Spleen (tissue), 13 donors: ENCODE measurements at places on chromosomes 4 and X.

DNA sequence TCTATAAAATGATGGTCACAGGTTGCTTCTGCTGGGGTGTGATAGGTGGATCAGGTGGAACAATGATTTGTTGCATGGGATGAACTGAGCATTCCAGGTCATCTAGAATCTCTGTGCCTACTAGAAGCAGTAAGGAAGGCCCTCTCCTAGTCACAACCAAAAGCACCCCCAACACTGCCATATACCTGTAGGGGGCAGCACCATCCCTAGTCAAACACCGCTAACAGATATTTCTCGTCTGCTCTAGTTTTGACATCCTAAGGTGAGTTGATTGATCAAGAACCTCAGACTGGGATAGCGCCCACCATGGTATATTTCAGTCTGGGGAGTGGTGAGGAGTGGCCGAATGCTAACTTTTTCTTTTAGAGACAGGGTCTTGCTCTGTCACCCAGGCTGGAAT, 160.2 kb downstream of the NHS start:
- DNase-seq: no peak

- DNase-seq: no peak
Measured at GRCh38 chr4:73308286-73308685, 49.7 kb upstream of the ANKRD17 start.

GRCh38 chr4:99483636-99484035, 27.2 kb upstream of the C4orf17 start:
- no peak for DNase-seq

DNA sequence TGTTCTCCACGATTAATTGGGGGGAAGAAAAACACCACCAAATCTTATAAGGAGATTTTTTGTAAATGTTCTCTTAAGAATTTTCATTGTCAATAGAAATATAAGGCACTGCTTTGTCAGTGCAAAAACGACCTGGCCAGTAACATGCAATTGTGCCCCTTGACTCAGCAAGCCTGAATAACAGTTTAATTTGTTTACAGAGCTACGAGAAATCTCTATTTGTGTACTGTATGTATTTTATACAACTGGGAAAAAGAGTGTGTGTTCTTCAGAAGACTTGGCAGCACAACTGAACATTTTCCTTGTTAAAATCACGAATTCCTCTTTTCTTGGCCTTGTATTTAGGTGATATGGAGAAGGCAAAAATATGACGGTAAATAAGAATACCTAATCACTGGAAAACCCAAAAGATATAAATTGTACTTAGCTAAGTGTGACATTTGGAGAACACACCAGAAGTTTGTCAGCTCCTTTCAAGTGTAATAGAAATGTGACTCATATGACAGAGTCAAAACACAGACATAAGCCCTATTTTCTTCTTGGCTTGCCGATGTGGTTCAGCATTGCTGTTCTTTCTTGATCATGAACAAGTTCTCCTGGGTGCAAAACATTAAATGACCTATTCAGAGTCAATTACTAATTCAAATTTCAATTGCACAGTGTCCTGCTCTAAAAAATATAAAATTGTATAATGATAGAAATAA, 945.0 kb upstream of the INTU start:
- DNase-seq: no peak

DNA sequence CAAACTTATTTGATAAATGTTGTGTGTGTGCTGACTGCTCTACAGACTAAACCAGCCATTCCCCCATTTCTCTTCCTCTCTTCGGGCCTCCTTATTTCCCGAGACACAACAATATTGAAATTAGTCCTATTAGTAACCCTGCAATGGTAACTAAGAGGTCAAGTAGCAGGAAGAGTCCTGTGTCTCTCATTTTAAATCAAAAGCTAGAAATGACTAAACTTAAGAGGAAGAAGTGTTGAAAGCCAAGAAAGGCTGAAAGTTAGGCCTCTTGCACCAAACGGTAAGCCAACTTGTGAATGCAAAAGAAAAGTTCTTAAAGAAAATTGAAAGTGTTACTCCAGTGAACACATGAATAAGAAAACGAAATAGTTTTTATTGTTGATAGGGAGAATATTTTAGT, 357.8 kb upstream of the SLC7A11 start:
- no peak for DNase-seq

DNA sequence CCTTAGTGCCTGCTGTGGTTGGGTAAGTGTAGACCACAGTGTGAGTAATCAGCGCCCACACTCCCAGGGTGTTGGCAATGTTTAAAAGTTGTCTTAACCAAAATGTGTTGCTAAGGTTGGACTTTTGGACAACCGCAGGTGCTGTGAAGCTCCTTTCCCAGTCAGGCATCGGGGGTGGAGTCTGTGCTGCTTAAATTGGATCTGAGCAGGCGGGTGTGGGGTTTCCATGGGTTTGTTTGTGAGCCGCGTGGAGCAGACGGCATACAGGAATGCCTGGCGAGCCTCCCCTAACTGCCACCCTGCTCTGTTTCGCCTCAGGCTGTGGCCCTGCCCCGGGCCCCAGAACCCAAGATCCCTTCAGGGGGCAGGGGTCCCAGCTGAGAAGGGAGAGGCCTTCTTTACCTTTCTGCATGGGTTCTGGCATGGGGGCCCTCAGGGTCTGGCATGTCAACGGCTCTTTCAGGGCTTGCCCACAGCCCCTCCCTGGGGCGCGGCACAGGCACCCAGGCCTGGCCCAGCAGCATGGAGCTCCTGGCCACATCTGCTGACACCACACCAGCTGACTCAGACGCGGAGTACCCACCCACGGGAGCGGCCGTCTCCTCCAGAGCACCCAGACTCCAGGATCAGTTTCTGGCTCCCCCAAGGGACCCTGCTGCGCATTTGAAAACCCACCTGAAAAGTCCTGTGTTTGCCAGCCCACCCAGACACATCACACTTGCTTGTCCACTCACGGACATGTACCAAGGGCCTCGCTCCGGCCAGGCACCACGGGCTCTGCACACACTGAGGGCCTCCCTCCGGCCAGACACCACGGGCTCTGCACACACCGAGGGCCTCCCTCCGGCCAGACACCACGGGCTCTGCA, 5.1 kb upstream of the SPON2 start:
- peak; percentile 75 for DNase-seq

GRCh38 chrX:74523870-74524735, 90.3 kb downstream of the RLIM start:
- no peak for DNase-seq

DNA sequence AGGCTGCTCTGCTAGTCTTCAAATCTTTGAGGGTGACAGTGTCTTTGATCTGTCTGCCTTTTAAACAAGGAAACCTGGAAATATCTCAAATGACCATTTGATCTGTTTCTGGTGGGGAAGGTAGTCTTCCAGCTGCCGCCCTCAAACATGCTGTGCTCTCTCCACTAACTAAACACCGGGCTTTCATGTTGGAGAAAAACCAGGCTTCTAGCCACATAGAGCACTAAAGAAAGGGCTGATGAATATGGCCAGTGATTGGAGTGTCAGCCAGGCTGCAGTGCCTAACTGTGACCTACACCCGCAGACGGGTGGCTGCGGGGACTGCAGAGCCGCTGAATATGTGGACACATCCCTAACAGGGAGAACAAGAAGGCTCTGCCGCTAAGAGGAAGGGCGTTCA, 85.9 kb downstream of the UNC5C start:
- DNase-seq: no peak

DNA sequence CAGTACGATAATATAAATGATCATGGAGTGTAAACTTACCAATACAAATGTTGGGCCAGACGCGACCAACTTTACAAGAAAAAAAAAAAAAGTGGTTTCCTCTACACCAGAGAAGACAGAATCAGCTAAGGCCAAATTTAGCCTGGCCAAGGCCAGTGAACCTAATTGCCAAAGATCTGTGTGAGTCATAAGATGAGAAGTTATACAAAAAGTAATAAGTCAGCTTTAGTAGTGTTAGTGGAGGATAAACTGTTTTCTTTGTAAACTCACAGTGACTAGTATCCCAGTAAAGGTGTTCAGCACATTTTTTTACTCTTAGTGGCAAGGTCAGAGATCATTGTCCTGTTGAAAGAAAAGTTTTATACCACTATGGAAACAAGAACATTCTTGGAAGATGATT, 531.4 kb upstream of the TECRL start:
- no peak for DNase-seq

DNA sequence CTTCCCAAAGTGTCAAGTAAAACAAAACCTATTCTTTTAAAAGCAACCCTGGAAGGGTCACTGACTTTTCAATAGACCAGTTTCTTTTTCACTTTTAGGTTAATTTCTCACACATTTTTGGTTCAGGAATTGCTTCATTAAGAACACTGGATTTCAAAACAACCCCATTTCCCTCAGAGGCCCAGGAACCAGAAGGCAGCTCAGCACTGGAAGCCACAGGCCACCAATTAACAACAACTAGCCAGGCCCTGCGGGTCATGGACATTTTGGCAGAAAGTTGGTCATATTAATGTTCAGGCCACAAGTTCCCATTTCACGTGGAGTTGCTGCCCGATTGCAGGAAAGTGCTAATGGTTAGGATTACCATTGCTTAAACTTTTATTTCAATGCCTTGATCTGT, 39.8 kb downstream of the HAND2 start:
- DNase-seq: no peak

- peak; percentile 72 for DNase-seq
Measured at GRCh38 chrX:153445856-153446635, at the start of gene TREX2. Gene TREX2, minus strand, starts transcription at chrX:153446056. Its CDS starts 626 bp downstream, at chrX:153445430.

DNA sequence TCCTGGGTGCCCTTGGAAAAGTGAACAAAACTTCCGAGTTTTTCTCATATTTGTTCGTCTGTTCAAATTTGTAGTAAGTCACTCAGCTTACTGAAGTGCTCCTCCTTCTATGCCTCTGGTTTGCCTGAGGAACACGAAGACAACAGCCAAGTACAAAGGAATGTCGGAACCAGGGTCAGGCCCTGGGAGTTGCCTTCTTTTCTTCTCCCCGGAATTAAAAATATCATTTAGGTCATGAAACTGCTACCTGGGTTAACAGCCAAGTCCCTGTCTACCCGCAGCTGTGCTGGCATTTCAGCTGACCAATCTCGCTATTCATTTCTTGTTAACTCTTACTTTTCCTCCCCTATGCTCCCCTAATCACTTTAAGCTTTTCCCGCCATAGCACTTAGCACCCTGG, 137.6 kb upstream of the TEX13D start:
- no peak for DNase-seq

- peak; percentile 91 for DNase-seq
Measured at GRCh38 chrX:9464435-9465371, at the start of gene TBL1X. Gene TBL1X, plus strand, starts transcription at chrX:9465058. Its CDS starts 188,529 bp downstream, at chrX:9653587.

DNA sequence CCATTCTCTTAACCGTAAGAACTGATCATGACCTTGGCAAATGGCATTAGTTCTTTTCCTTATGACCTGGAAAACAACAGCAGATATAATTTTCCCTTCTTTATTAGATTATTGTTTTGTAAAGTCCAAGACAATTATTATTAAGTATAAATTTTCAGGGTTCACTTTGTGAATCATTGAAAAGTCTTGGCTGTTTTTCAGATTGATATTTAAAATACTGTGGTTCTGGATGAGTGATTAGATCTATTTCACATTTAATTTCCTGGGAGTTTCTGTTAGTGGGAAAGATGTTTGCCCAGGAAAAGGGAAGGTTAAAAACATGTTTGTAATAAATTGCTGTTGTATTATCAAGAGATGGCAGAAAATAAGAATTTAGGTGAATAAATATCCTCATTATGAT, 194.9 kb downstream of the TLL1 start:
- DNase-seq: no peak

GRCh38 chrX:100194082-100194775, 215.8 kb downstream of the PCDH19 start:
- DNase-seq: no peak
